ENCODE measurements at places on chromosomes 4 and X.

DNA sequence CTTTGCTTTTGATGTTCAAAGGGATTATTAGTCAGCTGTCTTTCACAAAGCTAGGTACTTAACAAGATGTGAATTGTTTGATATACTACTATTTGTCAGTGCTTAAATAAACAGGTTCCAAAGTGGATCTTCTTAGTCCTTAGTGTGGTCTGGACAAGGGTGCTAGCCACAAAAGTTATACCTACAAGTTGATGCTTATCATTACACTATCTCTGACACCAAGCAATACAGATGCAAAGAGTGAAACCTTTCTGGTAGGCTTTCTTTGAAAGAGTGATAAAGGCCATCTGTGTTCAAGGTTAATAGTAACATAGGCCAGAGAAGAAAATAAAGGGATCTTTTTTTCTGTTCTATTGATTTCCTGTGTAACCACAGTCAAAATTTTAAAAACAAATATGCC lies 12.2 kb upstream of the RBPJ start:
- no peak for DNase-seq

GRCh38 chr4:168028568-168028967 lies 63.8 kb upstream of the ANXA10 start:
- no peak for DNase-seq

- DNase-seq: no peak
These were observed 49.0 kb downstream of the SH2D1A start for GRCh38 chrX:124395145-124395880.

GRCh38 chrX:111095974-111096895 lies at the start of gene PAK3:
PAK3 (plus strand) TSS chrX:111096191; CDS start chrX:111123104, 26,913 bp downstream.
- DNase-seq: no peak

GRCh38 chr4:33088713-33089112 lies 2368.5 kb downstream of the PCDH7 start:
- no peak for DNase-seq

DNA sequence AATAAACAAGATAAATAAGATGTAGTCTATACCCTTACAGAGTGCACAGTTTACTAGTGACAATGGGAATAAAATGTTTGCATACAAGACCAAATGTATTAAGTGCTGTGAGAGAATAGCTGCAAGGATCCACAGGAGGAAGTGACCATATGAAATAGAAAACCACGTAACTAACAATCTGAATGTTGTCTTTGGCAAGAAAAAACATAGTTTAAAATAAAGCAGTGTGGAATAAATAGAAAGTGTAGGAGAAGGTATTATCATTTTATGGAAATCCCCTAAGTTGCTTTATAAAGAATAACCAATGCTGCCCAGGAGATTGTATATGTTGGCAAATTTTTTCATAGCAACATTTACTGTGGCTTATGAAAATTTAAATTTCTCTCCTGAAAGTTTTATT lies 116.1 kb downstream of the PCDH7 start:
- DNase-seq: no peak

DNA sequence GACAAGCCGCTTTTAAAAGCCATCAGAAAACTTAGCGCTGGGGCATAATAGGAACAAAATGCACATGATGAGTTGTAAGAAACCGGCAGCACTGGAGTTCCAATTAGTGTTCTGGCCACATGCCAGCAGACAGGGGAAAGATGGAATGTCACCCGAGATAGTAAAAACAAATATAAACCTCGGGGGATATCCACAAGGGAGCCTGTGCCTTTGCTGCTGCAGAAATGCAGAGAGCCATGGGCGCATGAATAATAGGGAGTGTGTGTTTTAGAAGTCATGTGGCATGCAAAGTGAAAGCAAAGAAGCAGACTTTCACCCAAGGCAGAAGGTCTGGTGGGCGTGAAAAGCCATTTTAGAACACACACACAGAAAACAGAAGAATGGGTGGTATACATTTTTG lies 19.1 kb downstream of the GPRASP3 start:
- no peak for DNase-seq

DNA sequence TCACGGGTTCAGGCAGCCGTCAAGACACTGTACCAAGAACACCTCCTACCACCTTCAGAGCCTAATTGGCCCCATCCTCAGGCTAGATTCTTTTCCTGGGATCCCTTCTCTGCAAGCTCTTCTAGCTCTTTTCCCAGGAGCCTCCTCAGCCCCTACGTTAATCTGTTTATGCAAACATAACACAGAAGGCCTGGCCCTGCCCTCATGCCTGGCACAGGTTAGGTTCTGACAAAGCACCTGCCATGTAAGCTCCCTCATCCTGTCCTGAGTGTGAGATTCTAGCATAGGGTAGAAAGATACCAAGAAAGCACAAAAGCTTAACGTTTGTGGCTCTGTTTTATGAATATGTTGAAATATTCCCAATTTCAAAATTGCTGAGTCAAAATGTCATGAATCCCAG lies 93.6 kb downstream of the IRF2 start:
- DNase-seq: no peak

DNA sequence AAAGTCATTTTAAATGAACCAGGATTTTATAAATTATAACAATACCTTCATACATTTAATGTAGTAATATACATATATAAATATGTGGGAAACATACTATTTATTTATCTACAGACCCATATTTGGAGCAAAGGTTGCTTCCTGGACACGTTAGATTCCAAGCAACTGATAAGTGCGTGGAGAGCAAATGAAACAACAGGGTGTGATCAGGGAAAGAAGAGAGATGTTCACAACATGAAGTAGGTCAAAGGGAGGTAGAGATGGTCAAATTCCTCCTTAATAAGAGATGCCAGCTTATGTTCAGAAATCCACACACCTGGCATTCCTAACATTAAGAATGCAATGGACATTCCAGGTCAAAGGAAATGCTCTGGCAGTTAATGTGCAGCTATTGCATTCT lies 53.1 kb upstream of the HPGD start:
- DNase-seq: no peak

DNA sequence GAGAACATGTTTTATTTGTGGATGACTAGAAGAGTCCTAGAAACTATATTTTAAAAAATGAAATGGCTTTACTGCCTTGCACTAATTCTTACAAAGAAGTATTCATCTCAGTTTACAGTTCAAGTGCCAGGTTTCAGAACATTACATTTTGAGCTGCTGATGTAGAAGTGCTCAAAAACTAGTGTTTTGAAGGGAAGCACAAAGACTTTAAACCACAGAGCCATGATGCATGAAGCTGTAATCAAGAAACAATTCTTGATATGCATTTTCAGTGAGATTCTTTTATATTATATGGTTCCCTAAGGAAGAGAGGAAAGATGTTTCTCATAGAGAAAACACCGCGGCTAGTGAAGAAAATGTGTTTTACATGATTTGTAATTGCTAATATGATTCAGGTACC lies 1163.0 kb downstream of the RAPGEF2 start:
- DNase-seq: no peak

DNA sequence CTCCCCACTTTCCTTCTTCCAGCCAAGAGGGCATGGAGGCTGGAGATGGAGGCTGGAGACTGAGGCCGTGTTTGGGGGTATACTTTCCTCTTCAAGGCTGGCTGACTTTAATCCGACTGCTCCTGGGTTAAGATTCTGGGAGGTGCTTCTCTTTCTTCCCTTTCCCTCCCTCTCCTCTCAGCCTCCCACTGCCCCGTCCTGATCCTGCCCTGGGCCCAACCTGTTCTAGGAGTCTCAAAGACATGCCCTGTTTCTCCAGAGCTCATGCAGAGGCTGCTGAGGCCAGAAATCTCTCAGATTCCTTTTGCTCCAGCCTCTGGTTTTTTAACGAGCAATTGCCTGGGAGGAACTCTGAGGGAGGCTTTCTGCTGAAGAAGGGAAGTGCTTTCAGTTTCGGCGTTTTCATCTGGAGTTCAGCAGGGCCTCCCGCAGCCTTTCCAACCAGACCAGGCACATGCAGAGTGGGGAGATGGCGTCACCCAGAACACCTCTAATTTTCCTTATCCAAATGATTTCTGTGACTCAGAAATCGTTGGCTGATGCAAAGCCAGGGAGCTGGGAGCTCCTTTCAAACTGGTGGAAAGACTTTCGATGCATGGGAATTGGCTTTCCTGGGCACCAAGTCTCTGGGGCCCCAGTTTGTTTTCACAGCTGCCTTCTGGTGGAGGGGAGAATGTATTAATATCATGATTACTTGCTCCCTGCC lies 34.5 kb upstream of the FAM9C start:
- DNase-seq: no peak

DNA sequence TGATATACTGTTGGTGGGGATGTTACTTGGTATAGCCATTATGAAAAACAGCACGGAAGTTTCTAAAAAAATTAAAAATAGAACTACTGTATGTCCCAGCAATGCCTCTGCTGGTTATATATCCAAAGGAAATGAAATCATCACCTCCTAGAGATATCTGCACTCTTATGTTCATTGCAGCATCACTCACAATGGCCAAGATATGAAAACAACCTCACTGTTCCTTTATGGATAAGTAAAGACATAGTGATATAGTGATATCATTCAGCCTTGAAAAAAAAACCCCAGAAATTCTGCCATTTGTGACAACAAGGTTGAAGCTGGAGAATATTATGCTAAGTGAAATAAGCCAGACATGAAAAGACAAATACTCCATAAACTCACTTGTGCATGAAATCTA lies 543.8 kb upstream of the SLIT2 start:
- DNase-seq: no peak

- no peak for DNase-seq
These were observed 13.2 kb upstream of the XIAP start for GRCh38 chrX:123846577-123847038.

DNA sequence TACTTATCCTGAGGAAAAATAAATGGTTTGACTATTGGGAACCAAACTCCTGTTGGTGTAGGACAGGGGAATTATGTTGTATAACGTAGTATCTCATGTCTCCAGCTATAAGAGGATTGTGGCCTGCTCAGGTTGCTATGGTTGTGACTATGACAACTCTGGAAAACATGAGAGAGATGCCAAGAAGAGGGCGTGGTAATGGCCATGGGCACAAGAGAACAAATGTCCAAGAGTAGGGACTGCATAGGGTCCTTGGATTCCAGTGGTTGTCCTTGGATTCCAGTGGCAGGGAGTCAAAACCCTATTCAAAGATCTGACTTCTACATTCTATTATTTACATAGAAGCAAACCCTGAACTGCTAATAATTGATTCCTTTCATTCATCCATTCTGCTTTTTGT lies 6.8 kb upstream of the MOB1B start:
- no peak for DNase-seq

DNA sequence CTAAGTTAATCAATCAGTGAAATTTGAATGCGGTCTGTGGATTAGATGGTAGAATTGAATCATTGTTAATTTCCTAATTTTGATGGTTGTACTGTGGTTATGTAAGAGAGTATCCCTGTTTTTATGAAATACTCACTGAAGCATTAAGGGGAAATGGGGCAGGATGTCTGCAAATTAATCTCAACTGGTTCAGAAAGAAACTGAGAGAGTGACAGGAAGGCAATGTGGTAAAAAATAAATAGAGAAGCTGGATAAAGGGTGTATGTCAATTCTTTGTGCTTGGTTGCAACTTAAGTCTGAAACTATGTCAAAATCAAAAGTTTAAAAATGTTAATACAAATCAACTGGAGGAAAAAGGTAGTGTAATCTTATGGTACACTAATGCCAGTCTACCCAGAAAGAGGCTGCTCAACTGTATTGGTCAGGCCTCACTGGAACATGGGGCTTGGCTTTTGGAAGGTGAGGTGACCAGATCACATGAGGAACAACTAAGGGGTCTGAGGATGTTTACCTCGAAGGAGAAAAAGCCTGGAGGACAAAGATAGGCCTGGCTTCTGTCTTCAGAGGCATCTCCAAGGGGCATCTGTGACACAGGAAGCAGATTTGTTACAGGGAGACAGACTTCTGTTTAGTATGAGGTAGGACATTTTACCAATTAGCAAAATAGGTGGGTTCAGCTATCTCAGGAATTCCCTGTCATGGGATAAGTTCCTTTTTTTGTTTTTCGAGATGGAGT lies 83.1 kb downstream of the DLG3 start:
- DNase-seq: no peak

DNA sequence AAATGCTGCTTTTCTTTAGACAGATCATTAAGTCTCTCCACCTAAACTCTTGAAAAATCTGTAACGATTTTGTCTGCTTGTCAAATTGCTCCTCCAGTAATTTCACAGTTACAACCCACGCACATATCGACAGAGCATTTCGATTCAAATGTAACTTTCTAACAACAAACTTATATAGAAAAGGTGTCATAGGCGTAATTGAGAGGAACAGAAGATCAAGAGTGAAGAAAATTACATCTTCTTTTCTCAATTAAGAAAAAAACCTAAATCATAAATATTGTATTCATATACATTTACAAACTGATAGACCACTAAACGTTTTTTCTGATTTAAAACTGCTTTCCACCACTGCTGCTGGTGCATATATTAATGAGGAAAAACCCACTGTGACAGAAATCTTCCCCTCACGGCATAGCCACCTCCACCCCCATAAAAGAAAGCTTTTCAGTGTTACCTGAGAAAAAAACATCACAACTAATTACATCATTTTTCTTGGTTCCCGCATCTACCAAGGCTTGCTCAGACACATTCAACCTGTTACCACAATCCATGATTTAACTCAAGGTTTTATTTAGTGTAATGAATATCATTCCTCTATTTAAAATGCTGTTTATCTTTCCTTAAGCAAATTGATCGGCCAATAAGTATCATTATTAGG lies 1.9 kb downstream of the GPM6A start:
- DNase-seq: no peak

GRCh38 chr4:42927946-42928345 lies 35.4 kb downstream of the GRXCR1 start:
- no peak for DNase-seq

- no peak for DNase-seq
These were observed 71.3 kb upstream of the SPRY1 start for GRCh38 chr4:123325241-123325681.

GRCh38 chr4:138595171-138595570 lies 353.0 kb upstream of the SLC7A11 start:
- no peak for DNase-seq

GRCh38 chr4:11847167-11847566 lies 418.5 kb upstream of the HS3ST1 start:
- no peak for DNase-seq

DNA sequence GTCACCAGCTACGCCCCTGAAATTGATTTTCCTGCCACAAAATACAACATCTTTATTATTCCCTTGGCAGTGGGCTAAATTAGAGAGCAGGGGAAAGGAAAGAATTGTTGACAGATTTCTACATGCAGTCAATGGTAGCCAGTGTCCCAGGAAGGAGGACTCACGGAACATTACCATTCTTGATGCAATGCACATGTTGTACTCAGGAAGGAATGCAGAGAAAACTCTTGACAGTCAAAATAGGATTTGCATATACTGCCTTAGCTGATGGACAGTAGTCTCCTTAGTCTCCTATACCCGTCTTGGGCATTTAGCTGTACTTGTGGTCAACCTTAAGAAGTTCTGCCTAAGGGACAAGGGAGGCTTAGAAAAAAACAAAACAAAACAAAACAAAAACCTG lies 158.0 kb upstream of the GYPA start:
- DNase-seq: no peak

DNA sequence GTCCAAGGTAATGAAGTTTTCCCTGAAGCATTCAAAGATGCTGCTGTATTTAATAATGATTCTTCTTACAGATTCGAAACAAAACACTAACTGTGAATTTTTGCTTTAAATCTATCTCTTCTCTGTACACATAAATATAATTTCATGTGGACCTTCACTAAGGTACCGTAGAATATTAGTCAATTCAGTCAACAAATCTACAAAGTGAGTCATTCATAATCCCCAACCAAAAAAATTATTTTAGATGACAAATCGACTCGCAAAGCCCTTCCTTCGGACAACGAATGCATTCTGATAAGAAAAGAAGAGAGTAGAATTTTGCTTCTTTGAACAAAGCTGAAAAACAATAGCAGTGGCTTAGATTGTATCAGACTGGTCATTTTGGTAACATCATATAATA lies 95.7 kb downstream of the PRDM5 start:
- DNase-seq: no peak
